ENCODE measurements at places on chromosomes 3 and 15. TPM values are rescaled to one million over a fixed set of nuclear protein-coding genes. Genes with fewer than 3 reads are reported as not detected.

STRA6 gene
- 0.51 TPM for total RNA-seq

CCR1 gene
- total RNA-seq, result 21.5 TPM

STARD9 gene
- 38.7 TPM for total RNA-seq

VGLL3 gene
- total RNA-seq, result 155 TPM

SI gene
- not detected for total RNA-seq

STAB1 gene
- 651 TPM for total RNA-seq

GRCh38 chr15:101521069-101521468 is 31.6 kb upstream of the PCSK6 start:
- no peak for DNase-seq
- H3K4me1 ChIP-seq, result no peaks in the 10 kb centered on the region
- no peak overlapping the region for H3K4me3 ChIP-seq
- no peaks in the 10 kb centered on the region for H3K27me3 ChIP-seq
- H3K27ac ChIP-seq, result no peak overlapping the region
- no peaks in the 10 kb centered on the region for H3K36me3 ChIP-seq

All from aorta (tissue), 5 donors.